ENCODE measurements at places on chromosomes 13 and 19.

DNA sequence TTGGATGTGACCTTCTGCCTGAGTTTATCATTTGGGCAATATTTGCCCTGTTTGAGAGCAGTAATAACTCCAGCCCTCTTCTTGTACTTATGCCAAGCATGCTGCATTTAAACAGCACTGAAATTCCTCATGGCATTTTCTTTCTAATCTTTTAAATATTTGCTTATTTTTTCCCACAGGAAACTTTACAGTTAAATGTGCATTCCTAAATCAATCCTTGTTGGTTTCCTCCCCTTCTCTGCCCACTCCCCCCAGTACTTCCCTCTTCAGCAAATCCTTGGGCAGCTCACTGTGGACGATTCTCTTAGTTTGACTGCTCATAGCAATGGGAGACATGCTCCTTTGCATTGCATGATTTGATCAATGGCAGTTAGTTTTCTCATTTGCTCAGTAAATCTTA, 68.7 kb downstream of the RAP2A start:
- ATAC-seq, result no peak

DNA sequence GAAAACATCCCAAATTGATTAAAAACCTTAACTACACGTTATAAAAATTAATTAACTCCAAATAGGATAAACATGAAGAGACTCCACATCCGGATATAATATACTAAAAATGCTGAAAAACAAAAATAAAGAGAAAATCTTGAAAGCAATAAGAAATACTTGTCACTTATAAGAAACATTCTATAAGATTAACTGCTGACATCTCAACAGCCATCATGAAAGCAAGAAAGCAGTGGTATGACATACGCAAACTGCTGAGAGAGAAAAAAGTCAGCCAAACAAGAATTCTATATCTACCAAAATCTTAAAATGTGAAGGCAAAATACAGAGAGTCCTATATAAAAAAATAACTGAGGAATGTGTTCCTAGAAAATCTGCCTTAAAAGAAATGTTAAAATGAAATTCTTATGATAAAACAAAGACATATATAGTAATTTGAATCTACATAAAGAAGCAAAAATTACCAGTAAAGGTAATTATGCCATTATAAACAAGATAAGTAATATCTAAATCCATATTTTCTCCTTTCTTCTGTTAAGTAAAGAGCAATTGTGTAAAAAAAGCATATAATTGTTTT, 1851.1 kb downstream of the PCDH9 start:
- no peak for ATAC-seq

- no peak for ATAC-seq
Observed at GRCh38 chr13:42279080-42279479, 7.1 kb downstream of the AKAP11 start.

DNA sequence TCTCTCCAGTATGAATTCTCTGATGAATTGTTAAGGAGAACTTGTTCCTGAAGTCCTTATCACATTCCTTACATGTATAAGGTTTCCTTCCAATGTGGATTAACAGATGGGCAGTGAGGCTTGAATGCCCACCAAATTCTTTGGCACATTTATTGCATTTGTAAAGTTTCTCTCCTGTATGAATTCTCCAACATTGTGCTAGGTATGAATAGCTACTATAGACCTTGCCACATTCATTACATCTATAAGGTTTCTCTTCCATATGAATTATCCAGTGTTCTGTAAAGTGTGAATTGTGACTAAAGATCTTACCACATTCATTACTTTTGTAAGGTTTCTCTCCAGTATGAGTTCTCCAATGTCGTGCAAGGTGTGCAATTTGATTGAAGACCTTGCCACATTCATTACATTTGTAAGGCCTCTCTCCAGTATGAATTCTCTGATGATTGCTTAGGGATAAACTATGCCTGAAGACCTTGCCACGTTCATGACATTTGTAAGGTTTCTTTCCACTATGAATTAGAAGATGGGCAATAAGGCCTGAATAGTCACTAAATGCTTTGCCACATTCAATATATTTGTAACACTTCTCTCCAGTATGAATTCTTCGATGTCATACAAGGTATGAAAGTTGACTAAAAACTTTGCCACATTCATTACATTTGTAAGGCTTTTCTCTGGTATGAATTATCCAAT, 20.4 kb downstream of the ZNF578 start:
- no peak for ATAC-seq

DNA sequence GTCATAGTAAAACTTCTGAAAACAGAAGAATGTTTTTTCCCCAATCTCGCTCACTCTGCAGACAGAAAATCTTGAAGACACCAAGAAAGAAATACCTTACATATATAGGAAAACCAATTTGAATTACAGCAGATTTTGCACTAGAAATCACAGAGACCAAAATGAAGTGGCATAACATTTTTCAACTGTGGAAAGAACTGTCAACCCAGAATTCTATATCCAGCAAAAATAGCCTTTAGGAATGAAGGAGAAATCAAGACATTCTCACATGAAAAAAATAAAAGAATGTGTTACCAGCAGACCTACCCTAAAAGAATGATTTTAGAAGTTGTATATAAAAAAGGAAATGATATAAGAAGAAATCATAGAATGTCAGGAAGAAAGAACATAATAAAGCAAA, 28.7 kb downstream of the CCDC122 start:
- ATAC-seq, result no peak

DNA sequence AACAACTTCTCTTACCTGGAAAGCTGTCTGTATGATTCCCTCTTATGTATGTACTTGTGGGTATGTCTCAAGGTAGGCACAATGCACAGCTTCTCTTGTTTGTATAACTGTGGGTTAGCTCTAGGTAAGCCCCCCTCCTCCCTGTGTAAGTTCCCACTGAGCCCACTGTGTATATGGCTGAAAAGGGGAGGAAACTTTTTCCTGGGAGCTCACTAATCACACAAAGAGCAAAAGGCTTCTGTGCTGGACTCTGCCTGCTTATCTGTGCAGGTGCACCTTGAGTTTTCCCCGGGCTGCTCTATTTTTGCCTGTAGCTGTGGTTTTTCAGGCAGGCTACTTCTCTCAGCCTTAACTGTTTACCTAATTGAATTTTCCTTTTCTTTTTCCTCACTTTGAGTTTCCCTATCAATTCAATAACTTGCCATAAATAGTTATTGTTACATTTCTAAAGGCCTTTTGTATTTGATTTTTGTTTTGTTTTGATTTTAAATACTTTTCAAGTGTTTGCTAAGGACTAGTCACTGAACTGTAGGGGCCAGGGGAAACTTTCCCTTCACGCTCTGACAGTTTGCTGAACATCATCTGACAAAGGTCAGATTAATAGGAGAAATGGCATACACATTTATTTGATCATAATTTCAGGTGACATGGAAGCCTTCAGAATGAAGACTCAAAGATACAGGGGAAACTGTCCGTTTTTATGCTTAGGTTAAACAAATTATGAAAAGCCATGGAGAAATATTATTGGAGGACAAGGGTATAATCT, 423.5 kb upstream of the ATXN8OS start:
- no peak for ATAC-seq

- ATAC-seq, result no peak
Observed at GRCh38 chr13:35826626-35827254, 304.4 kb downstream of the DCLK1 start.

GRCh38 chr13:21443171-21443570, 15.9 kb downstream of the ZDHHC20 start:
- ATAC-seq, result no peak

GRCh38 chr13:35388441-35389355, 87.8 kb downstream of the MAB21L1 start:
- ATAC-seq, result no peak

- peak; percentile 31 for ATAC-seq
Observed at GRCh38 chr13:35349673-35350278, 126.7 kb downstream of the MAB21L1 start.

DNA sequence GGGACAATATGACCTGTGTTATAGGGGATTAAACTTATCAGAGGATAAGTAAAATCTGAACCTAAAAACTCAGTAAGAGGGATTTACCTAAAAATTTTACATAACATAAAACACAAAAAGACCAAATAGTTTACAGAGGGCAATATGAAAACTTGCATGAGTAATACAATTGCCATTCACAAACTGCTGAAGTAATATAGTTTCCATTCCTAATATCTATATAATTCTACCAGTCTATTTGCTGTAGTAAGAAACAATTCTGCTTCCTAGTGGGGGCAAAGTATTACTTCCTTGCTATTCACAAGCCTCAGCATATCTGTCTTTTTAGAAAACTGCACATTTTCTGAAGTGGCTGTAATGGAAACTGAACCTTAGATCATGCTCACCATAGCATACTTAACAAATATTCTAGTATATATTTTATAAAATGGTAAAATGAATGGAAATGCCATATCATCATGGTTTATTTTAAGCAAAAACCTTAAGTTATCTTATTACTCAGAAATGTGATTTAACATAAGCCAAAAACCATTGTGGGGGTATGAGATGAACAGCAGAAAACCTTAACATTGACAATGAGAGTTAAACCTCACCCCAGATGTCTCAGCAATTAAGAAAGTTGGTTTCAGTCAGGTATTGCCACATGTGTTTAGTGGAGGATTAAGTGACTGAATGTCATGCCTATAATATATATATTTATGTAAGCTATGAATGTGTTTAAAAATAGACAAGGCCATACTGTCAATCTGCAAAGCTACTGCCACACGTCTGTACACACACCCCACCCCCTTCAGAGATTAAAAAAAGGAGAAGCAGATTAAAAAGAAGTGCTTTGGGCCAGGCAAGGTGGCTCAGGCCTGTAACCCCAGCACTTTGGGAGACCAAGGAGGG, 136.8 kb downstream of the MIPEP start:
- no peak for ATAC-seq

DNA sequence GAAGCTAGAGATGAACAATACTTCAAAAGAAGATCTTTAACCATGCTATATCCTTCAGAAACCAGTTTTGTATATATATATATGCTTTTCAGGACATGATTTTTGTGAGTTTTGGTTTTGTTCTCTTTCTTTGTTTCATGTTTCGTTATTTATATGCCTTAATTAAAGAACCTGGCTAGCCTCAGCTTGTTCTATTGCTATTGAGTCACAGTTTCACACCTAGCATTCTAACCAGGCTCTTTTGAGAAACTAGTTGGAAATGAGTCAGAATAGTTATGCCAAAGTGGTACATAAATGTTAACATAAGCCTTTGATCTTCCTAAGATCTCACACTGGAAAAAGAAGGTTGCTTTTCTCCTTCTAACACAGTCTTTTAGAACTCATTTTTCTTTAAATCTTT, 1925.2 kb downstream of the OLFM4 start:
- ATAC-seq, result no peak

DNA sequence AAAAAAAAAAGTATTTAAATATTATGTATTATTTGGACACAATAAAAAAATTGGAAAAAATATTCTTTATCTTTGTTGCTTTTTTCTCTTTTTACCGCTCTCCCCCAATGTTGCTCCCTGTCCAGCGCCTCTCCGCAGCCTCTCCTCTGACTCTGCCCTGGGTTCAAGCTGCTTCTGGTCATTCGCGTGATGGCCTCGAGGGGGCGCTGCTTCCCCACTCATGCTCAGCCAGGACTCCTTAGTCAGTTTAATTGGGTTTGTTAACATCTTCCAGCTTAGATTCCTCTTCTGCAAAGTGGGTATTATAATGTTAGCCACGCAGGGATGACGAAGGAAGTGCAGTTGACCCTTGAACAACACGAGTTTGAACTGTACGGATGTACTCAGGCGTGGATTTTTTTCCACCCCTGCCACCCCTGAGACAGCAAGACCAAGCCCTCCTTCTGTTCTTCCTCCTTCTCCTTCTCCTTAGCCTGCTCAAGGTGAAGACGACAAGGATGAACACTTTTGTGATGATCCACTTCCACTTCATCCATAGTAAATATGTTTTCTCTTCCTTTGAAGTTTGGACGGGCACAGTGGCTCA, 4.9 kb upstream of the NWD1 start:
- peak; percentile 65 for ATAC-seq

DNA sequence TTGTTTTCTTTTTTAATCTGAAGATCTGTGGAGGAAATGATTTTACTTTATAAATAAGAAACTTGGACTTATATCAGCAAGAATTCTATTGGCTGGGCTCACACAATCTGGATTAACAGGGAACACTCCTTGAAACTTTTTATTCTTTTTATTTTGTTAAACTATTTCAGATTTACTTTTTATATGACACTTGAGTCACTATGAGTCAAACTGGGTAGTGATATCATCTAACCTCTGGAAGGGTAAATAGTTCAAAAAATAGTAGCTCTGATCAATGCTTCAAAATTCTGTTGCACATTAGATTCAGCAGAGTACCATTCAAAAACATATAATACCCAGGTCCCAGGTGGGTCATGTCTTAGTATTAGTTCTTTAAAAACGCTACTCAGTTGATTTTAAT, 55.1 kb upstream of the NBEA start:
- no peak for ATAC-seq

DNA sequence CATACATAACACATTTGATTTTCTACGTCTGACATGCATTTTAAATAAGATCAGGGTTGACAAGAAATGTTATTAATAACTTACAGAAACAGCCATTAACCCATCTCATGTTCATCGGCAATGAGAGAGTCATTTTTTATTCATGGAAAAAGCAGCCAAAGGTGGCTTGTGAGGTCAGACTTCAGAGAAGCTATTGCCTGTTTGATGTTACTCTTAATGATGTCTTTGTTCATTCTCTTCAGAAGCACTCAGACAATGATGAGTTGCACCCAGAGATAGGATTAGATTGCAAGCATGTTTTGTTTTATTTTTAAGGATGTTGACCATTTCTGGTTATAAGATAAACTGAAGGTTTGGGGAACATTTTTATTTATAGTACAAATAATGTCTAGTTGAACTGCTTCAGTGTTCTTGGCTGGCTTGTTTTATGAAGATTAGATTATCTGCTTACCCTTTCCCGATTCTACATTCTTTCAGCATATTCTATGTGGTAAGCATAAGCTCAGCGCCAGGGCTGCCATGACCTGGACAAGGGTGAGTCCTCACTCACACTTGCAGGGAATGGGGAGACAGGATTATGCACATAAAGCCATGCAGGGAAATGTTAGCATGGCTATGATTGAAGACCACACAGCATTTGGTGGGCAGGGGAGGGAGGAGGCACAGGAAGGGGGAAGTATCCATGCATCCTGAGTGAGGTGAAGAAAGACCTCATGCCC, 288.1 kb downstream of the MTUS2 start:
- peak; percentile 53 for ATAC-seq

DNA sequence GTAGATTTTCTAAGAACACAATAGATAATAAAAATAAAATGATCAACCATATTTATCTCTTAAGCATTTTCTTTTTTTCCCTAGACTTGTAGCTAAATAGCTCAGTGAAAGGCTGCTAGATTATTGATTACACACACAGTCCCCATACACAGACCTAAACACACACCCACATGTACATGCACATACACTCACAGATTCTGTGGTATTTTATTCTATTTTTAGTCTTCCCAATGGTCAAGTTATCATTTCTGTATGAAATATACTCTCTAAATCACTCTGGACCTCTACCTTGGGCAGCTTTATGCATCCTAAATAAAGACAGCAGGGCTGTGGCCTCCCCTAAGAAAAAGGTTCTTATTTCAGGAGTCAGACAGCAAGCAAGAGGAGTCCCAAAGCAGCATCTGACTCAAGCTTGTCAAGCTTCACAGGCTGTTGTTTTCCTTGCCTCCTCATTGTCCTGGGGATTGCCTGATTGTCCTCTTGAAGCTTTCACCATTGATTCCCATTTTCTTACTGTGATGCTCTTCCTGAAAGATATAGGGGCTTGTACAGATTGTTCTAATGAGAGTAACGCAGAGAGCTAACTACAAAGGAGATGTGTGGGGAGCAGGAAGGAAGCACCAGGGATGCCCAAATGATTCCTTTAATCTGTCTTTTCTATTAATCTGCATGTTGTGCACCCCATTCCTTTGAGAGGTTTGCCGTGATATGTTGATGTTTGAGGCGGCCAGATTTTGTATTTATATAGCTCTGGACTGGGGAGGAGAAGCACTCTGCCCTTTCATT, 986.5 kb downstream of the PCDH17 start:
- peak; percentile 76 for ATAC-seq

Data from motor neuron (in vitro differentiated cells).